ENCODE measurements at places on chromosomes 13 and 19.

DNA sequence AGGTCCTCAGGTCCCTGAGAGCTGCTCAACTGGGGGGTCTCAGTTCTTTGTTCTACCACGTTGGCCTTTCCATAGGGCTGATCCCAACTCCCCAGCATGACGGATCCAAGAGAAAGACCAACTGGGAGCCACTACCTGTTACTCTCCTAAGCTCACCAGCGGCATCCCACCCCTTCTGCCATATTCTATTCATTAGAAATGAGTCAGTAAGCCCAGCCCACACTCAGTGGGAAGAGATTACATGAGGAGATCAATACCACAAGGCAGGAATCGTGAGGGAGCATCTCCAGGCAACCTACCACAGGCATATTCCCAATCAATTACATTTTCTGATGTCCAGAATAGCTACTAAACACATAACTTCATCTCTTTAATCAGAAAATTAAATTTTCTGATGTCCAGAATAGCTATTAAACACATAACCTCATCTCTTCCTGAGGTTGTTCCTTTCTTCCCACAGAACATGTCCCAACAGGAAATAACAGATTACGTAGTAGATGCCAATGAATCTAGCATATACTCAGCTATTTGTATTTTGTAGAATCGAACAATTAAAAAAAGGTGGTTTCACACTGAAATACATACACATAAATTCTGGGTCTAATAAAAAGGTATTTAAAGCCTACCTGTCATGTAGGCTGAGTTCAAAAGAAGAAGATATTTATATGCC lies 708.1 kb upstream of the ARGLU1 start:
- H3K4me3 ChIP-seq, result no peak overlapping the region
- H3K4me1 ChIP-seq, result peaks cover 2% of the 10 kb centered on the region
- no peak for DNase-seq
- H3K27me3 ChIP-seq, result no peaks in the 10 kb centered on the region
- H3K27ac ChIP-seq, result no peak overlapping the region
- H3K36me3 ChIP-seq, result no peaks in the 10 kb centered on the region

GRCh38 chr19:39277598-39277997 lies 9.4 kb downstream of the IFNL2 start:
- H3K36me3 ChIP-seq, result no peaks in the 10 kb centered on the region
- peaks cover 6% of the 10 kb centered on the region for H3K27me3 ChIP-seq
- no peak overlapping the region for H3K4me3 ChIP-seq
- H3K27ac ChIP-seq, result no peak overlapping the region

- peaks cover 5% of the 10 kb centered on the region for H3K27me3 ChIP-seq
- H3K36me3 ChIP-seq, result no peaks in the 10 kb centered on the region
- H3K4me3 ChIP-seq, result no peak overlapping the region
- no peak overlapping the region for H3K27ac ChIP-seq
- no peaks in the 10 kb centered on the region for H3K4me1 ChIP-seq
These were observed 47.9 kb downstream of the CERS4 start for GRCh38 chr19:8257052-8257443.

- no peak overlapping the region for H3K27ac ChIP-seq
- H3K36me3 ChIP-seq, result no peaks in the 10 kb centered on the region
- no peaks in the 10 kb centered on the region for H3K27me3 ChIP-seq
- no peak for DNase-seq
- no peak overlapping the region for H3K4me3 ChIP-seq
These were observed 628.0 kb upstream of the PCDH20 start for GRCh38 chr13:62043600-62043999.

DNA sequence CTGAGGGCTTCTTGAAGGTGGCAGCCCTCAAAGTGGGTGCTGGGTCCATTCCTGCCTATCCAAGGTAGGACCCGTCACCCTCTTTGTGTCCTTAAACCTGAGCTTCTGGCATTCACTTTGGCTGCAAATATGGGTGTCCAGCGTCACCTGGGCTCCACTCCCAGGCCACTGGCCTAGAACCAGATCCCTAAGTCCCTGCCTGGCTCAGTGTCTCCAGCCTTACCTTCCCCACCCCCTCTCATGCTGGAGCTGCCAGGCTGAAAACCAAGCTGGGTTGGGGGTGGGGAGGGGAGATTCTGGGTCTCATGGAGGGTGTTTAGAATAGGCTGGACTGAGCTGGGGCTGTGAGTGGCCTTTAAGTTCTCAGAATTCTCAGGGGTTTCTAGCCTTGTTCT lies 12.4 kb downstream of the PDE4A start:
- no peaks in the 10 kb centered on the region for H3K36me3 ChIP-seq
- H3K4me3 ChIP-seq, result no peak overlapping the region
- no peak overlapping the region for H3K27ac ChIP-seq
- H3K4me1 ChIP-seq, result no peaks in the 10 kb centered on the region

- peak; percentile 67 for DNase-seq
- H3K4me1 ChIP-seq, result peaks cover 7% of the 10 kb centered on the region
- H3K27me3 ChIP-seq, result peaks cover 13% of the 10 kb centered on the region
These were observed 538 bp downstream of the ZNF428 start for GRCh38 chr19:43618921-43619261.

- no peak overlapping the region for H3K27ac ChIP-seq
- H3K4me3 ChIP-seq, result no peak overlapping the region
- DNase-seq, result no peak
- H3K36me3 ChIP-seq, result peaks cover 4% of the 10 kb centered on the region
- peaks cover 30% of the 10 kb centered on the region for H3K27me3 ChIP-seq
These were observed 126.9 kb downstream of the STK24 start for GRCh38 chr13:98450026-98450425.

- peaks cover 24% of the 10 kb centered on the region for H3K36me3 ChIP-seq
- peaks cover 10% of the 10 kb centered on the region for H3K4me1 ChIP-seq
- peak; percentile 65 for DNase-seq
- H3K27ac ChIP-seq, result no peak overlapping the region
- H3K27me3 ChIP-seq, result peaks cover 39% of the 10 kb centered on the region
These were observed 21.9 kb downstream of the ONECUT3 start for GRCh38 chr19:1774989-1775772.

- H3K4me1 ChIP-seq, result no peaks in the 10 kb centered on the region
- no peak overlapping the region for H3K27ac ChIP-seq
- no peaks in the 10 kb centered on the region for H3K36me3 ChIP-seq
- no peak overlapping the region for H3K4me3 ChIP-seq
- no peaks in the 10 kb centered on the region for H3K27me3 ChIP-seq
- no peak for DNase-seq
These were observed 362.4 kb downstream of the DIAPH3 start for GRCh38 chr13:59801107-59801880.

DNA sequence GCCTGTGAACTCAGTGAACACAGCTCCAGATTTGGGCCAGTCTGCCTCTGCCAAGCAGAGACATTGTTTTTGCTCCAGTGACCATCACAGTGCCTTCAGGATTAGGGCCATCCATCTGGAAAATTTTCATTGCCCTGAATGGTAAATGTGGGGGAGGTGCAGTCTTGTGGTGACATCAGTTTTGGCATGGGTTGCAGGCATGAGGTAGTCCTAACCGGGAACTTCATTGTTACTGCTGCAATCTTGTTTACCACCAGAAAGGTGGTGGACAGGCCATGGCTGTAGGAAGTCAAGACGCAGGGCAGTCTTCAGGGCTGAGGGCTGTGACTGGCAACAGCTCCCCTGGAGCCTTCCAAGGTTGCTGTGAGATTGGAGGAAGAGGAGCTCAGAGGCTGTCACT lies 55.2 kb downstream of the SPATA13 start:
- no peak for DNase-seq
- H3K27ac ChIP-seq, result no peak overlapping the region
- H3K4me1 ChIP-seq, result peaks cover 11% of the 10 kb centered on the region
- peaks cover 3% of the 10 kb centered on the region for H3K27me3 ChIP-seq

DNA sequence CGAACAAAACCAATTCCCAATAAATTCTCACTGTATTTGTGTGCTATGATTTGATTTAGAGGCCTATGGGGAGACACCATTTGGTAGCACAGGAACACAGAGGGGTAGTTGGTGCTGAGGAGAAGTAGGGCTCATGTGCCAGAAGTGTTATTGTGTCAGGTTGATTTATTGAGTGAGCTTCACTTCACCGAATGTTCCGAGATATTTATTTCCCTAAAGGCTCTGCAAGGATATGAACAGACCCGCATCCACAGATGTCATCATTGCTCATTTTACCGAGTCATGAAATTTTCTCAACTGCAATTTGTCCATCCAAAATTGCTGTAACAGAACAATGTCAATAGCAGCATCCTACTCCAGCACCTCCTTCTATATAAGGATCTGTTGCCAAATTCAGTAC lies 69.5 kb downstream of the DACH1 start:
- H3K27ac ChIP-seq, result peak overlapping the region; percentile 84
- H3K36me3 ChIP-seq, result no peaks in the 10 kb centered on the region
- H3K4me1 ChIP-seq, result peaks cover 61% of the 10 kb centered on the region
- no peak for DNase-seq

DNA sequence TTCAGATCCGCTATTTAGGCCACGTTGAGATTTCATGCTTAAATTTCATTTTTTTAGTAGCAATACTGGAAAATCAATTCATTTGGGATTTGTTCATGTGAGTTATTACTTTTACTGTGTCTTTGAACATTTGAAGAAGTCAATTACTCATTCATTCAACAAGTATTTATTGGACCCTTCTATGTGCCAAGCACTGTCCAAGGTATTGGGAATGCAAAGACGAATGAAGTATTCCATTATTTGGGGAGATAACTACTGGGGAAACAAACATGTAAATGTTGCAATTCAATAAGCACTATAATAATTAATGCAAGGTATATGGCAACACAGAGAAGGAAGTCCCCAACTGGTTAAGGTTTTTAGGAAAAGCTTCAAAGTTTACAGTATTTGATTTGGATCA lies 5.7 kb downstream of the CDK8 start:
- H3K4me3 ChIP-seq, result no peak overlapping the region
- peaks cover 6% of the 10 kb centered on the region for H3K27me3 ChIP-seq
- H3K4me1 ChIP-seq, result peaks cover 22% of the 10 kb centered on the region
- DNase-seq, result no peak

DNA sequence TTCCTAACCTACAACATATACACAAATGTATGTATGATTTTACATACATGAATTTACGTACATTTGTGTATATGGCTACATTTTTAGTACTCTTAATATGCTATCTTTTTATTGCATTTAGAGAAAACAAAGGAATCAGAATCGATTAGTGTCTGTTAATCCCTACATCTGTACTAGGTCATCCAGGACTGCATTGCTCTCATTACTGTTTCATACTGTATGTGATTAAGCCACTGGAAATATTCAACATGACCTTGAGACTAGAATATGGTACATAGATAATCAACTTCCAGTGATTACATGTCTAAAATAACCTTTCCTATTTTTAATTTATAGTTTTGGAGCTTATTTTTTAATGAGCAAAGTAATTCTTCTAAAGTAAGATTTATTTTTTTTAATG lies 5.3 kb upstream of the MAB21L1 start:
- H3K27ac ChIP-seq, result no peak overlapping the region
- no peak overlapping the region for H3K4me3 ChIP-seq

DNA sequence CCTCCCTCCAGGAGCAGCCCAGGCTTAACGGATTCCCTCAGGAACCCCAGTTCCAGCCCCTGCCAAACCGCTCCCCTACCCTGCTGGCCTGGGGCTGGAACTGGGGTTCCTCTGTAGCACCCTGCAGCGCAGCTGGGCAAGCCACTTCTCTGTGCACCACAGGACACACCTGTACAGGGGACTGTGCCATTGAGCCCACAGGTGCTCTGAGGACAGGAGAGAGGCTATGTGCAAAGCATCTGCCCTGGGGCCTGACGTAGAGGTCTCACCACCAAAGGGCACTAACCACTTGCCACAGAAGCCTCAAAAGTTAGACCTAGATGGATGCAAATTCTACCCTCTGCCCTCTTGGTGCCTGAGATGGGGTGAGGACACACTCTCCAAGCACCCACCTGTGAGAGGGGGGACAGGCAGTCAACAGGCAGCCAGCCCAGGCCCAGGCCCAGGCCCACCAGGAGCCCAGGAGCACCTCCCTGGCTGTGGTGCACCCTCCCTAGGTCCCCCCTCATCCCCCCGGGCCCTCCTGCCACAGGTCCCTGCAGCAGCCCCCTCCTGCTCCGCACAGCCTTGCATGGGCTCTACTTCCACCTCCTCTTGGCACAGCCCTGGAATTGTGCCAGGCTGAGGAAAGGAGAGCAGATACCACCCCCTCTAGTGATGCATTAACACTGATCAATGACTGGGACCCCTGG lies 27.6 kb upstream of the SLC35E1 start:
- H3K4me3 ChIP-seq, result no peak overlapping the region
- H3K36me3 ChIP-seq, result no peaks in the 10 kb centered on the region
- H3K27ac ChIP-seq, result no peak overlapping the region
- peaks cover 23% of the 10 kb centered on the region for H3K4me1 ChIP-seq
- DNase-seq, result no peak
- H3K27me3 ChIP-seq, result peaks cover 4% of the 10 kb centered on the region

GRCh38 chr19:7910321-7911161 lies 4.1 kb upstream of the TGFBR3L start:
- H3K4me3 ChIP-seq, result no peak overlapping the region
- peaks cover 2% of the 10 kb centered on the region for H3K4me1 ChIP-seq
- peaks cover 10% of the 10 kb centered on the region for H3K27me3 ChIP-seq
- H3K27ac ChIP-seq, result no peak overlapping the region

- no peak overlapping the region for H3K4me3 ChIP-seq
- H3K36me3 ChIP-seq, result no peaks in the 10 kb centered on the region
- H3K27me3 ChIP-seq, result no peaks in the 10 kb centered on the region
- no peaks in the 10 kb centered on the region for H3K4me1 ChIP-seq
- DNase-seq, result no peak
These were observed 460.7 kb downstream of the GPC6 start for GRCh38 chr13:93687261-93687660.

- H3K4me3 ChIP-seq, result no peak overlapping the region
- no peaks in the 10 kb centered on the region for H3K4me1 ChIP-seq
- H3K27me3 ChIP-seq, result no peaks in the 10 kb centered on the region
- no peak overlapping the region for H3K27ac ChIP-seq
- H3K36me3 ChIP-seq, result no peaks in the 10 kb centered on the region
These were observed 27.9 kb downstream of the DGKH start for GRCh38 chr13:42076309-42076713.

DNA sequence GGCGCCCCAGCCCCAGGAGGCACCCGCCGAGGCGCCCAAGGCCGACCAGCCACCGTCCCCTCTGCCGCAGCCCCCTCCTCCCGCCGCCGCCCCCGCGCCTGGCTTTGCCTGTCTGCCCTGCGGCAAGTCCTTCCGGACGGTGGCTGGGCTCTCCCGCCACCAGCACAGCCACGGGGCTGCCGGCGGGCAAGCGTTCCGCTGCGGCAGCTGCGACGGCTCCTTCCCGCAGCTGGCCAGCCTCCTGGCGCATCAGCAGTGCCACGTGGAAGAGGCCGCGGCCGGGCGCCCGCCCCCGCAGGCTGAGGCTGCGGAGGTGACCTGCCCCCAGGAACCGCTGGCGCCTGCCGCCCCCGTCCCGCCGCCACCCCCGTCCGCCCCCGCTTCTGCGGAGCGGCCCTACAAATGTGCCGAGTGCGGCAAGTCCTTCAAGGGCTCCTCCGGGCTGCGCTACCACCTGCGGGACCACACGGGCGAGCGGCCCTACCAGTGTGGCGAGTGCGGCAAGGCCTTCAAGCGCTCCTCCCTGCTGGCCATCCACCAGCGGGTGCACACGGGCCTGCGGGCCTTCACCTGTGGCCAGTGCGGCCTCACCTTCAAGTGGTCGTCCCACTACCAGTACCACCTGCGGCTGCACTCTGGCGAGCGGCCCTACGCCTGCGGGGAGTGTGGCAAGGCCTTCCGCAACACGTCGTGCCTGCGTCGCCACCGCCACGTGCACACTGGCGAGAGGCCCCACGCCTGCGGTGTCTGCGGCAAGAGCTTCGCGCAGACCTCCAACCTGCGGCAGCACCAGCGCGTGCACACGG lies 2.6 kb upstream of the NAT14 start:
- H3K27me3 ChIP-seq, result peaks cover 15% of the 10 kb centered on the region
- H3K27ac ChIP-seq, result no peak overlapping the region
- no peaks in the 10 kb centered on the region for H3K36me3 ChIP-seq
- no peak overlapping the region for H3K4me3 ChIP-seq

GRCh38 chr13:43510956-43511901 lies 275.5 kb downstream of the ENOX1 start:
- DNase-seq, result no peak
- H3K4me1 ChIP-seq, result peaks cover 8% of the 10 kb centered on the region
- H3K4me3 ChIP-seq, result no peak overlapping the region
- H3K27ac ChIP-seq, result no peak overlapping the region

GRCh38 chr13:49246850-49247642 lies 679 bp upstream of the CDADC1 start:
- H3K4me3 ChIP-seq, result peak overlapping the region; percentile 97
- H3K27ac ChIP-seq, result peak overlapping the region; percentile 87
